ENCODE measurements at places on chromosomes 5 and 9. TPM values are rescaled to one million over a fixed set of nuclear protein-coding genes. Genes with fewer than 3 reads are reported as not detected.
A peak's percentile ranks its signal among the peaks of the same experiment; 100 is the strongest.

- no peak for DNase-seq
- no peaks in the 10 kb centered on the region for H3K36me3 ChIP-seq
- H3K4me1 ChIP-seq: no peaks in the 10 kb centered on the region
- H3K27me3 ChIP-seq: no peaks in the 10 kb centered on the region
- H3K4me3 ChIP-seq: no peak overlapping the region
These were observed 129.4 kb downstream of the EDIL3 start for GRCh38 chr5:84255315-84255714.

GRCh38 chr9:123658792-123659191 lies 271.1 kb downstream of the DENND1A start:
- H3K27me3 ChIP-seq: no peaks in the 10 kb centered on the region
- no peak for DNase-seq
- peaks cover 2% of the 10 kb centered on the region for H3K4me1 ChIP-seq
- peaks cover 16% of the 10 kb centered on the region for H3K36me3 ChIP-seq
- no peak overlapping the region for H3K4me3 ChIP-seq
- H3K27ac ChIP-seq: peak overlapping the region; percentile 35

DNA sequence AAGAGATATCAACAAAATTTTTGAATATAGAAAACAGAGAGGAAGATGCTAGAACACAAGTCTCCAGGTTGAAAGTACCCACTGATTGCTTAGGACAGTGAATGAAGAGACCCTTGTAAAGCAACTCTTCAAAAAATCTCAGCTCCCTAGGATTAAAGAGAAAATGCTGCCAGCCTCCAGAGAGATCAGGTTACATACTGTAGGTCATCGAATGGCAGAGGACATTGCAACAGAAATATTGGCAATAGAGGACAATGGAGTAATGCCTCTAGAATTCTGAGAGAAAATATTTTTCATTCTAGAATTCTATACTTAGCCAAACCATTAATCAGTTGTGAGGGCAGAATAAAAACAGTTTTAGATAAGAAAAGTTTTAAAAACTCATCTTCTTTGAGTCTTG lies 43.1 kb upstream of the ELL2 start:
- no peak for DNase-seq
- no peak overlapping the region for H3K27ac ChIP-seq
- no peaks in the 10 kb centered on the region for H3K36me3 ChIP-seq
- peaks cover 6% of the 10 kb centered on the region for H3K27me3 ChIP-seq
- H3K4me3 ChIP-seq: no peak overlapping the region

DNA sequence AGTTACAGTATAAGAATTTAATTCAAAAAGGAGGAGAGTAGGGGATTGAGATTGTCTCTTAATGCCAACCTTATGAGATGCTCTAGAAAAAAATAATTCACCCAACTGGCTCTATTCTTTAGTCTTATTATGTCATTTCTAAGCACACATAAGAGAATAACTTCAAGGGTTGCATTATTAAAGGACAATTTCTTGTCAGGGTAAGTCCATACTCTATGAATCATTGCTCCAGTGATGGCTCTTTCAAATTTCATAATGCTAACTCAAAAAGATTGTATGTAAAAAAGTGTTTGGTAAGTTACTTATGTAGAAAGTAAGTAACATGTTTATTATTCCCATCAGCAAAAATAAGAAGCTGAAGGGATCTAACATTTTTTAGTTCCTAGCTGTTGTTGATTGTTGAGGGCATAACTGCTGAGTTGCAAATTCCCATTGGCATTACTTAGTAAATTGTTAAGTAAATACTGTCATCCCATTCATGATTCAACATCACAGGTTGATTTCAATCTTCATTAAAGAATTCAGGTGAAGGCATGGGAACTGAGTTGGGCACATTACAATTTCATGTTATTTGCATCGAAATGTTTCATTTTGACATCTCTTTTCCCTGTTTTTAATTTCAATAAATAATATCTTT lies 28.6 kb downstream of the ALDH1A1 start:
- no peak for DNase-seq
- H3K27ac ChIP-seq: no peak overlapping the region
- peaks cover 13% of the 10 kb centered on the region for H3K27me3 ChIP-seq
- H3K4me3 ChIP-seq: no peak overlapping the region
- H3K4me1 ChIP-seq: no peaks in the 10 kb centered on the region

DNA sequence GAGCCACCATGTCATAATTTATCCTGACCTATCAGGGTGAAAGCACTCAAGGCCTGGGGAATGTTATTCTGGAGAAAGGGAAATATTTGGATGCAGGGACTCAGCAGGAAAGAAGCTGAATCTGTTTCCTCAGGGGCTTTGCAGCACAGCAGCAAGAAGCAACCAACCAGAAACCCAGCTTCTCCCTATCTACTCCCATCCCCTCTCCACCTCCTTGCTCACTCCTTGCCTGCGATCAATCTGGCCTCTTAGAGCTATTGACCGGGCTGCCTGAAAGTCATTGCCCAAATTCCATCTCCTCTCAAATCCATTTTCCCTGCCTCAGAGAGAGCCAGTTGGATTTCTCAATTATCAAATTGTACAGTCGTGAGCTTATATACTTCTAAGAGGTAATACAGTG lies 542.0 kb upstream of the TRPC7 start:
- no peak for DNase-seq
- no peaks in the 10 kb centered on the region for H3K27me3 ChIP-seq
- H3K4me1 ChIP-seq: no peaks in the 10 kb centered on the region
- no peak overlapping the region for H3K27ac ChIP-seq
- no peak overlapping the region for H3K4me3 ChIP-seq

GRCh38 chr5:32642276-32643002 lies 57.1 kb downstream of the SUB1 start:
- no peak overlapping the region for H3K27ac ChIP-seq
- no peaks in the 10 kb centered on the region for H3K4me1 ChIP-seq
- H3K36me3 ChIP-seq: no peaks in the 10 kb centered on the region
- H3K4me3 ChIP-seq: no peak overlapping the region
- no peak for DNase-seq

Gene ITK
- total RNA-seq: 319 TPM

DNA sequence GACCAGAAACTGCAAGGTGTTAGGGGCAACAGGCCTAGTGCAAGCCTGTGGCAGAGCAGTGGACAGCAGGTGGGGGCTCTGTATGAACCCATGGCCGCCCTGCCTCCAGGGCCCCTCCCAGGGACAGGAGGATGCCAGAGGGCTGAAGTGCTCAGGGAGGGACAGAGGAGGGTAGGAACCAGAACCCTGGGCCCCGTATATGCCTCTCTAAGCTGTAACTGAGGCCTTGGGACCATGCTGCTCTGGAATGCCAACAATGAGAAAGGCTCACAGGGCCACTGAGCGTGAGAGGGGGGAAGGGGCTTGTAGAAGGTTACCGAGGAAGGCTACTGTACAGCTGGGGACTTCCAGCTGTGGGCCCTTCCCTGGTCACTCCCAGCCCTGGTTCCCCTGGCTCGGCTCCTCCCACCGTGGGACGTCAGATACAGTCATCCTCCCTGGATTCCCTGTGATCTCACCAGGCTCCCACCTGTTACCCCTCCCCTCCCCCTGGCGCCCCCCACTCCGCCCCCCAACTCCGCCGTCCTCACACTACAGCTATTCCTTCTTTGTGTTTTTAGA lies 21.1 kb downstream of the AQP7 start:
- H3K27me3 ChIP-seq: no peaks in the 10 kb centered on the region
- H3K4me3 ChIP-seq: no peak overlapping the region
- H3K4me1 ChIP-seq: peaks cover 2% of the 10 kb centered on the region
- H3K36me3 ChIP-seq: no peaks in the 10 kb centered on the region
- no peak overlapping the region for H3K27ac ChIP-seq

Gene DTWD2
- 1.9 TPM for total RNA-seq

DNA sequence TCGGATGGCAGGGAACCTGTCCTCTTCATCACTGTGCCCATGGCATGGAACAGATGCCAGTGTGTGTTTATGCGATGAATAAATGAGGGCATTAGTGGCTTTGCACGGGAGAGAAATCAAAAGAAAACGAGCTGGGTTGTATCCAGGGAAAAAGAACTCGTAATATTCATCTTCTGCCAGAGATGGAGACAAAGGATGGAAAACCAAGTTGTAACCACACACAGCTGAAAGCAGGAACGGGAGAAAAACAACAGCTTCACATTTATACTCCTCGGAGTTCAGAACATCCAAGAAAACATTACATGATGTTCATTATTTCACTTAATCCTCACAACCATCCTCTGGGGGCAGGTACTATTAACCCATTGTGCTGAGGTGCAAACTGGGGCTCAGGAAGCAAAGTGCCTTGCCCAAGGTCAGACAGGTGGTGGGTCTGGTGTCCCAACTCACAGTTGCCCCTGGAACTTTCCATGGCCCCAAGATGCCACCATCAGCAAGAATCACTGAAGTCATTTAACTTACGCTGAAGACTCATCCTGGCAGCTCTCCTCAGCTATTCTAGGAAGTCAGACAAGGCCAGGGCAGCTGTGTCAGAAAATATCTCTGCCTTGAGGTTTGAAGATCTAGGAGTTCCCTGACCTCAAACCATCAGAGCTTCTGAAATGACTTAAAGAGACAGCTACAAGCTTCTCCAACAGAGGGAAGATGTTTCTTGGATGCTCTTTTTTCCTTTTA lies 250.4 kb downstream of the NSG2 start:
- no peak overlapping the region for H3K4me3 ChIP-seq
- no peak for DNase-seq
- no peaks in the 10 kb centered on the region for H3K36me3 ChIP-seq
- H3K27ac ChIP-seq: no peak overlapping the region

Gene PDLIM4
- not detected for total RNA-seq

- H3K27me3 ChIP-seq: no peaks in the 10 kb centered on the region
- no peak overlapping the region for H3K27ac ChIP-seq
- H3K4me3 ChIP-seq: no peak overlapping the region
These were observed 237.0 kb downstream of the PAPPA start for GRCh38 chr9:116390303-116391228.

DNA sequence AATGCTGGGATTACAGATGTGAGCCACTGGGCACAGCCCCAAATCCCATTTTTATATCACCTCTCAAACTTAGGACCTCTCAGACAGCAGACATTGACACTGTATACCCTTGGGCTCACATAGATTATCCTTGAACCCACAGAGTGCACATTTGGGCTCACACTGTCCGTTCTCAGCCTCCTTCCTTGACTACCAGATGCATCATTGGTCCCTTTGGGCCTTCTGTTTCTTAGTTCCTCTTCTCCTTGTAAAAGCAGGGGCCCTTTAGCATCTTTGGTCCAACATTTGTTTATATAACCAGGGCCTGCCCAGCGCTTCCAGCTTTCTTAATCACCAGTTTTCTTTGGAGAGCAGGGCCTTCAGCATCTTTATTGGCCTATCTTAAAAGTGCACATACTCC lies 126.2 kb downstream of the SEC61B start:
- H3K4me1 ChIP-seq: no peaks in the 10 kb centered on the region
- DNase-seq: no peak
- no peaks in the 10 kb centered on the region for H3K36me3 ChIP-seq
- no peak overlapping the region for H3K4me3 ChIP-seq

- H3K27ac ChIP-seq: no peak overlapping the region
- H3K4me3 ChIP-seq: no peak overlapping the region
- no peak for DNase-seq
- H3K4me1 ChIP-seq: no peaks in the 10 kb centered on the region
- H3K36me3 ChIP-seq: no peaks in the 10 kb centered on the region
These were observed 165.2 kb upstream of the MSX2 start for GRCh38 chr5:174559141-174559540.

Gene NREP
- 1.3 TPM for total RNA-seq

DNA sequence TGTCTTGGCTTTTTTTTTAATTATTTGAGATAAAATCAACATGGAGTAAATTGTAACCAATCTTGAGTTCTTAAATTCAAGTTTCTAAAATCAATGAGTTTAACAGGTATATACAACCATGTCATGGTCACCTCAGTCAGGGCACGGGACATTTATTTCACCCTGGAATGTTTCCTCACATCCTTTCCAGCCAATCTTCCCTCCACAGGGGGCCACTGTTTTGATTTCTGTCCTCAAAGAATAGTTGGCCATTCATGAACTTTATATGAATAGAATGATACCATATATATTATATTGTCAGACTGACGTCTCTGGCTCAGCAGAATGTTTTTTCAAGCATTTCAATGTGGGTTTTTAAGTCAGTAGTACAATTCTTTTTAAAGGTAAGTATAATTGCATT lies 806 bp downstream of the ZNF474 start:
- no peaks in the 10 kb centered on the region for H3K36me3 ChIP-seq
- no peaks in the 10 kb centered on the region for H3K27me3 ChIP-seq
- no peak for DNase-seq
- no peaks in the 10 kb centered on the region for H3K4me1 ChIP-seq

Gene VDAC1
- total RNA-seq: 71.4 TPM

Gene SLC22A4
- total RNA-seq: 0.70 TPM

GRCh38 chr9:122336866-122337555 lies 33.8 kb upstream of the PTGS1 start:
- no peak overlapping the region for H3K27ac ChIP-seq
- no peak overlapping the region for H3K4me3 ChIP-seq
- peaks cover 27% of the 10 kb centered on the region for H3K27me3 ChIP-seq
- H3K36me3 ChIP-seq: no peaks in the 10 kb centered on the region
- no peak for DNase-seq

Gene CCDC152
- total RNA-seq: 2.1 TPM

DNA sequence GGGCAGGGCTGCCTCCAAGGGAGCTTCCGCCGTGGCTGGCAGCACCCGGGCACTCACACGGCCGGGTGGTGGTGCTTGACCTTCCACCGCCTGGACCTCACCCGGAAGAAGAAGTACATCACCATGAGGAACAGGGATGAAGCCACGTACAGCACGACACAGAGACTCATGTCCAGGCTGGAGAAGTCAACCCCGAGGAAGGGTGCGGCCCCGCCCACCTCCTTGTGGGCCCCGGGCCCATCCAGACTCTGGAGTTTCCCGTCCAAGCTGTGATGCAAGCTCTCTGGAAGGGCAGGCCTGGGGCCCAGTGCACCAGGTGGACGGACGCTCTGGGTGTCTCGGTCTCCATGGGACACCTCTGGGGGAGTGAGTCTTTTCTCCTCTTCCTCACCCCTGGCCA lies 3.7 kb upstream of the LHX3 start:
- H3K27me3 ChIP-seq: peaks cover 7% of the 10 kb centered on the region
- H3K27ac ChIP-seq: no peak overlapping the region
- DNase-seq: no peak

DNA sequence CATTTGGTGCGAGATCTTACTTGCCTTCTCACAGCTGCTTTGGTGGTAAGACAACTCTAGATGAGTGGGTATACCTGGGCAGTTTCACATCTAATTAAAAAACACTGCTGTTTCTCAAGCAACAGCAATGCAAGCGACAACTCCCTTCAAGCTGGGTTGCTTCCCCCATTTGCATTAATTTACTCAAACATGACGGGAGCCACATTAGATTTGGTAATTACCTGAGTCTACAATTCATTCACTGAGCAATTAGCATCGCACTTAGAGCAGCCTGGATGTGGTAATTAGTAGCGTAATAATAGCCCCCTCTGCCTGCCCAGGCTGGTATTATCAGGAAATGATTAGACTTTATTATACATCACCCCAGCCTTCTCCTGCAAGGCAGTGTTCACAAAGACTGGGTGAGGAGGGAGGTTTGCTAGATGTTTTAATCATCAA lies 73.4 kb downstream of the FBXO38 start:
- peaks cover 2% of the 10 kb centered on the region for H3K4me1 ChIP-seq
- peaks cover 9% of the 10 kb centered on the region for H3K36me3 ChIP-seq

GRCh38 chr5:143230676-143230996 lies 172.8 kb downstream of the NR3C1 start:
- DNase-seq: no peak
- no peaks in the 10 kb centered on the region for H3K27me3 ChIP-seq
- no peaks in the 10 kb centered on the region for H3K36me3 ChIP-seq
- H3K27ac ChIP-seq: peak overlapping the region; percentile 94
- peaks cover 18% of the 10 kb centered on the region for H3K4me1 ChIP-seq

Data from T-helper 17 cell (primary cell).